ENCODE measurements at places on chromosomes 2 and 18.

GRCh38 chr2:85619617-85620016, 3.6 kb downstream of the USP39 start:
- H3K4me1 ChIP-seq, result peaks cover 33% of the 10 kb centered on the region
- no peak overlapping the region for H3K4me3 ChIP-seq
- peaks cover 44% of the 10 kb centered on the region for H3K36me3 ChIP-seq
- no peak overlapping the region for H3K27ac ChIP-seq

GRCh38 chr18:48172226-48173006, 236.8 kb downstream of the ZBTB7C start:
- no peak overlapping the region for H3K27ac ChIP-seq
- H3K4me1 ChIP-seq, result peaks cover 7% of the 10 kb centered on the region
- no peak for DNase-seq
- H3K27me3 ChIP-seq, result no peaks in the 10 kb centered on the region
- H3K36me3 ChIP-seq, result no peaks in the 10 kb centered on the region

DNA sequence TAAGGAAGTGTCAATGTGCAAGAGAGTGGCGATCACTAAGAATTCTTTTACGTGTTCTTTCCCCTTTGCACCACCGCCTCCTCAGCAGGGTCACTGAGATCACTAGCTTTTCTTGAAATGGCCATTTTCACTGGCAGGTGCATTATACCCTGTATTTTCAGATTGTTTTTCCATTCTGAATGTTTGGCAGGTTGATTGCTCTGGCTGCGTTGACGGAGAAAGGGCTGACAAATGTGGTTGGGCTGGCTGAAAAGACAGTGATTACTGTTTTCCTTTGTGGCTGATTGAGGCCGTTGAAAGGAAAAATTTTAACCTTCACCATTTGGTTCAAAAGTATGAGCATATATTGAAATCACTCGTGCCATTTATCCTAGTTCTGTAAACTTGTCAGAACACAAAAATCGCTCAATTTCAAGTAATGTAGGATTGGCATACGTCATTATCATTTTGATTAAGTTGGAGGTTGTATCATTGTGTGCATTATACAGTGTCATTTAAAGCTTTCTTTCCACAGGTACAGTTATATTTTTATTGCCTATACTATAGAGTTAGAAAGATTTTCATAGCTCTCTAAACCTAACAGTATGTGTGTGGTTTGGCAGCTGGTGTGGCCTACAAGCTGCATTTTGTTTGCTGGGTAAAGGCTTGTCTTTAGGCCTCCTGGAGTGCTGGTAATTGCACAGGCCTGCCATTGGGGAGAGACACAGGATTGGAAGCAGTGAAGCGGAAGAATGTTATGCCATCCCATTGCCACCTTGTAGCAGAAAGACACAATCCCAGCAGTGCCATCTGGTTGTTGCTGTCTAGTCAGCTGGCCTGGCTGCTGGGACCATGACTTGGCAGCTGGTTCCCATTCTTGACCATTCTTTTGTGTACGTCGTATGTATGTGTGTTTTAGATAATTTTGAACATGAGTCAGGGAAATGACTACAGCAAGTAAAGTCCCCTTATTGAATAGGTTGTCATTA, 36.7 kb downstream of the DYNC1I2 start:
- H3K4me1 ChIP-seq, result no peaks in the 10 kb centered on the region
- H3K27me3 ChIP-seq, result no peaks in the 10 kb centered on the region
- peaks cover 63% of the 10 kb centered on the region for H3K36me3 ChIP-seq
- DNase-seq, result no peak

GRCh38 chr2:197207106-197207505, 103.5 kb downstream of the ANKRD44 start:
- no peaks in the 10 kb centered on the region for H3K27me3 ChIP-seq
- no peak overlapping the region for H3K27ac ChIP-seq
- peaks cover 71% of the 10 kb centered on the region for H3K4me1 ChIP-seq
- no peak overlapping the region for H3K4me3 ChIP-seq
- peak; percentile 55 for DNase-seq

- H3K27me3 ChIP-seq, result no peaks in the 10 kb centered on the region
- no peak for DNase-seq
- no peak overlapping the region for H3K4me3 ChIP-seq
- no peaks in the 10 kb centered on the region for H3K4me1 ChIP-seq
- H3K36me3 ChIP-seq, result no peaks in the 10 kb centered on the region
Observed at GRCh38 chr2:145028101-145028920, 508.4 kb upstream of the ZEB2 start.

Data from esophagus muscularis mucosa (tissue), 4 donors.